ENCODE measurements at places on chromosomes 2 and 18. TPM values are rescaled to one million over a fixed set of nuclear protein-coding genes. Genes with fewer than 3 reads are reported as not detected.

DNA sequence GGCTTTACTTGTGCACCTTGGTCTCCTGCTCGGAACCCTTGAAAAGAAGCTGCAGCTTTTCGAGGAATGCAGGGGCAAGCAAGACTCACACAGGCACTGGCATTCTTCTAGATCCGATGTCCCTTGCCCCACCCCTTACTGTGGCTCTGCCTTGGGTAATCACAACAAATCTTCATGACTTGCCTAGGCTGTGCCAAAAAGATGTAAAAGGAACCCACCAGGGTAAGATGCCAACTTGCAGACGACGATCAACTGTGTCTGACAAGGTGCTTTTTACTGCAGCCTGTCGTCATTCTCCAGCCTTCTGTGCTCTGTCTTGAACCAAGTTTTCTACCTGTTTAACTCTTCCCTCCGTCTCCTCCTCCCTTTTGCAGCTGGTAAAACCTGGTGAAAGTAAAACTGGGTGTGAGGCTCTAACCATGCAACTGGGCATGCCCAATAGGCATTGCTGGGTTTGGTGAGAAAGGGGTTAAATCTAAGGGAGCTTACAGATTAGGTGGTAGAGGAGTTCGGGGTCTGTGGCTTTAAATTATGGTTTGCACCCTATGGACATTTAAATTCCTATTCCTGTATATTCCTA, 909 bp upstream of the NRXN1 start:
- DNase-seq = no peak

- DNase-seq = peak; percentile 10
Measured at GRCh38 chr2:39093218-39093898, 27.5 kb downstream of the SOS1 start.

DNA sequence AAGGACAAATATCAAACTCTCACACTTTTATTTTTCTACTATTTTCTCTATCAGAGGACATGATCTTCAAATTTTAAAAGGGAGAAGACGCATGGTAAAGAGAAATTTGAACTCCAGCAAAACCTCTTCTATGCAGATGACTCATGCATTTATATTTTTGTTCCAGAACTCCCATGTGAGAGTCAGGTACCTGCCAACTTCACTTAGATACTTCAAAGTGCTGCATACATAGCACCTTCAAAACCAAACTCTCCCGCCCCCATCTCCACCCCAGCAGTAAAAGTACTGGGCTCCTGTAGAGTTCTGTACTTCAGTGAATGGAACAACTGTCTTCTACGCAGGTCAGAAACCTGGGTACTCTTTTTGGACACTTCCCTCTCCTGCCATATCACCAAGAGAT, 398.3 kb downstream of the TGIF1 start:
- DNase-seq = no peak

DNA sequence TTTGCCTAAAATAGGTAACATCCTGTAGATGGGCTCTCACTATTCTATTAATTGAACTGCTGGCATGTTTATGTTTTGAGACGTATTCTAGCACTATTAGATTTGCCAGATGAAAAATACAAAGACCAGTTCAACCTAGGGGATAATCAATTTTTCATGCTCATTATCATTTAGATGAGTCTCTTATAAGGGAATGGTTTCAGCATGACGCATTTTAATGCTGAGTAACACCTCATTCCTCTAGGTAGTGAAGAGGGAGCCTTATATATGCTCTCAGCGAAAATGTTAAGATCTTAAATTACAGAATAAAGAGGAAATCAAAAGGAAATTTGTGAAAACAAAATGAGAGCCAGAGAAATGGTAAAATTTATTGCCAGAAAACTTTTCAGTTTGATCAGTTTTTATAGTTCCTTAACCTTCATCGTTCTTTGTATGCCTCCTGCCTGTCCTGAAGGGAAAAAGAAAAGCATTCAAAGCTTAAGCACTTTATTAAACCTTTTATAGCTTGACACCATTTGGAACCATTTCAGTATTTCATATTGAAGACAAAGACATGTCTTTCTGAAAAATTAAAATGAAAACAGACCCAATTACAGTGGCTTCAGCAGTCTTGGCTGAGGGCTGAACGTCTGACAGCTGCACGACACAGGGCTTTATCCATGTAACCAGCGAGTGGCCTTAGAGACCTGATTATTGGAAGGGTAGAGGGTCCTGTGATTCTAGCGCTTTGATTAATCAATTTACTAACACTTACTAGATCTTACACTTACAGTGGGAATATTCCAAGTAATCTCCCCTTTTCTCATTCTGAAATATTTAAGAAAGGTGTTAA, 112.8 kb downstream of the ADCYAP1 start:
- DNase-seq = no peak

DNA sequence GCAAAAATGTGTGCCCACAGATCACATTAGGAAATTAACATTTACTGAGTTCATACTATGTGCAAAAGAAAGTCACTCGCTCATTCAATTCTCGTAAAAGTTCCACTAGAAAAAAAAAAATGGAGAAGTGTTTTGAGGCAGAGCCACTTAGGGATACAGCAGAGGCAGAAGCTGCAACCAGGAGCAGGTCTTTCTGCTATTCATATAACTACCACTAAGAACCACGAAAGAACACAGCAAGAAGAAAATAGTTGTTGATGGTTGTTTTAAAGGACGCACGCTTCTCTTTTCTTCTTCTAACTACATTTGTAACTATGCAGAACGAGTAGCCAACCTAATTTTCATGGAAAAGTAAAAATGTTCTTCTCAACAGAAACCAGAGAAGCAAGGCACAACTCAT, 45.0 kb downstream of the ROCK2 start:
- DNase-seq = no peak

DNA sequence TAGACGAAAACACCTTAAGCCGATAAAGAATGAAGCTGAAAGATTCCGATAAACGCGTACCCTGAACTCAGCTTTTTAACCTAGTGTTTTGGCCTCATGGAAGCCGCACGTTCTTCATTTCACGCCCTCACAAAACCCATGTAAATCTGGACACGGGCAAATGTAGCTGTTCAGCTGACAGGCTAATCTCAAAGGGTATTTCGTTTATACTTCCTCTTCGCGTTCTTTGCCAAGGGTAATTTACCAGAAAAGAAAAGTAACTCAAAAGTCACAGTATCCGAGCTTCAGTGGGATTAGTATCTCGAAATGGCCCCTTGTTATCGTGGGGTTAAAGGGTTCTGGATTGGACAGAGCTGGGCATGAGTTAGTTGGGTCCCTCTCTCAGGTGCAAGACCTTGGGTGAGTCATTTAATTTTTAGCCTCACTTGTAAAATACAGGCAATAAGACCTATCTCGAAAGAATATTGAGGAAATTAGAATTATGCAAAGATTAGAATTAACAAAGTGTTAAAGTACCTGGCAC, 22.0 kb upstream of the STPG4 start:
- DNase-seq = no peak

GRCh38 chr2:40004336-40004735, 225.3 kb upstream of the THUMPD2 start:
- DNase-seq = no peak

- no peak for DNase-seq
Measured at GRCh38 chr2:37263839-37264238, 32.4 kb downstream of the NDUFAF7 start.

DNA sequence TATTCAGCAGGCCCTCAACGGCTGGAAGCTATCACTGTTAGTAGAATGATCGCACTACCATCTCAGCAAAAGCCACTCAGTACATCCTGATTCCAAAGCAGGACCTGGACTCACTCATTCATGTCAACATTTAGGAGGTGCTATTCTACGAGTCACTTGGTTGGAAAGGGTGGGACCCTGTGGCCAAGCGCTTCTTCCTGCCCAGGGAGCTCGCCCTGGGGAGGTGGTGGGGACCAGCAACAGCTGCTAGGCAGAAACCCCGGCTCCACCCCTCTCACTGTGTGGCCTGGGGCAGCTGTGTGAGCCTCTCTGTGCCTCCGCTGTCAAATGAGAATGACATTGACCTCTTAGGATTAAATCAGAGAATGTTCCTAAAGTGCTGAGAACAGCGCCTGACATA, 231.4 kb downstream of the EIPR1 start:
- no peak for DNase-seq

DNA sequence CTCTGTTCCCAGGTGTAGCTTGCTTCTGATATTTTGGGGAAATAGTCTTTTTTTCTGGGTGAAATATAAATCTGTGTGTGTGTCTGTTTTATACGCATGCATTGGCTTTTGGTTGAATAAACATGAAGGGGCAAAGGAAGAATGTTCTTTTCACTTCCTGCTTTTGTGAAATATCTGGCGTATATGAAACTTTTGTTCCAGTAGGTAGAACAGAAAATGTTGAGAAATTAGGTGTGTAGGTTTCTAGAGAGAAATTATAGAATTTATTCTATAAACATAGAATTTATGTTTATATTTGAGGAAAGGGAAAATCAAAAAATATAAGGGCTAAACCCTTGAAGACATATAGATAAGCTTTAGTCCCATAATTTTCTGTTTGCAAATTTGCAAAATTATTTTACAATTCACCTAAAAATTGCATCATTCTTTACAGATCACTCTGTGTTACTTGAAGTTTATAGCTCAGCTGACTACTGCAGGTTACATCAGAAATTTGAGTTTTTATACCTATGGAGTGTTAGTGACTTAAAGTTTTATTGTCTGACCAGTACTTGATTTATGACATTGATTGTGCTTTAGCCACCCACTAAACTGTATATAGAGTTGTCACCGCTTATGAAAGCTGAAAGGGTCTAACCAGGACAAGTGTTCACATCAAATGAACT, 116.1 kb downstream of the FAM117B start:
- DNase-seq = no peak

DNA sequence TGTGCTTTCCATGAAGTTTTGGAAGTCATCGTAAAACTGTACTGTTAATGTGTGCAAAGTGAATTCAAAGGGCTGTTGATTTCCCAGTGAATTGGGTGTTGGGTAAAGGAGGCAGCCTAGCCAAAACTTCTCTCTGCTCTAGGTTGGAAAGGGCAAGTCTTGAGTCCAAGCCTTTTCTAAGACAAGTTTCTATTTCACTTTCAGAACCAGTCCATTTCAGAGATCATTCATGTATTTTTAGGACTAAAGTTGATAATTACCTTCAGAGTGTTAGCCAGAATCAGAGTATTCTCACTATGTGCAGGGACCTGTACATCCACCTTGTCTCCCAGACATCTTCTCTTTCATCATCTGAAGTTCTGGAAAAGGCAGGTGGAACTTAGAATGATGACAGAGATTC, 636.1 kb upstream of the KLHL29 start:
- DNase-seq = no peak

GRCh38 chr2:57979158-57979557, 67.4 kb upstream of the VRK2 start:
- DNase-seq = no peak

GRCh38 chr2:59250307-59250677, 1009.2 kb upstream of the FANCL start:
- DNase-seq = no peak

DNA sequence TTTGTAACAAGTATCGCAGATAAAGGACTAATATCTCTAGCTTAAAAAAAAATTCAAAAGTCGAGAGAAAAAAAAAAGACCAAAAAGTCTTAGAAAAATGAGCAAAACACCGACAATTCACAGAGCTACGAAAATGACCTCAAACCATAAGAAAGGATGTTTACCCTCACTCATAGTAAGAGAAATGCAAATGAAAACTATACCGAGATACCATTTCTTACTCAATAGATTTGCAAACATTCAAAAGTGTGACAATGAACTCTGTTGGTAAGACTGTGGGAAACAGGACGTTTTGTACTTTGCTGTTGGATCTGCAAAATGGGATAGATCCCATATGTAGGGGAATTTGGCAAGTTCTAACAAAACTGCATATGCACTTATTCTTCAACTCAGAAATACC, 39.9 kb upstream of the LDAH start:
- no peak for DNase-seq

- DNase-seq = no peak
Measured at GRCh38 chr2:118732432-118732831, 115.0 kb downstream of the EN1 start.

DNA sequence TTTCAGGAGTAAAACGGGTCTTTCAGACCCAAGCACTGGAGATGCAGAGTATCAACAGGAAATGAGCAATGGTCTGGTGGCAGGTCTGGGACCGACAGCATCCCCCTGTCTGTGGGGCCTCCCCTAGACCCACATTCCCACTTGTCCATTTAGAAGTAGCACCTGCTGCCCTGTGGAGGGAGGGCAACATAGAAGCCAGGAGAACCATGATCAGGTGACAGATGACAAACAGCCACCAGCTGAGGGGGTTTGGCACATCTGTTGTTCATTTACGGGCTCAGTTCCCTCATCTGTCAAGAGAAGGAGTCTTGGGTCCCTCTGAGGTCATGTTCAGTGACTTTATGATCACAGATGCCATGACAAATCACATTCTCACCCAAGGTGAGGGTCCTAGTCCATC, 77.9 kb upstream of the SLC66A3 start:
- no peak for DNase-seq

DNA sequence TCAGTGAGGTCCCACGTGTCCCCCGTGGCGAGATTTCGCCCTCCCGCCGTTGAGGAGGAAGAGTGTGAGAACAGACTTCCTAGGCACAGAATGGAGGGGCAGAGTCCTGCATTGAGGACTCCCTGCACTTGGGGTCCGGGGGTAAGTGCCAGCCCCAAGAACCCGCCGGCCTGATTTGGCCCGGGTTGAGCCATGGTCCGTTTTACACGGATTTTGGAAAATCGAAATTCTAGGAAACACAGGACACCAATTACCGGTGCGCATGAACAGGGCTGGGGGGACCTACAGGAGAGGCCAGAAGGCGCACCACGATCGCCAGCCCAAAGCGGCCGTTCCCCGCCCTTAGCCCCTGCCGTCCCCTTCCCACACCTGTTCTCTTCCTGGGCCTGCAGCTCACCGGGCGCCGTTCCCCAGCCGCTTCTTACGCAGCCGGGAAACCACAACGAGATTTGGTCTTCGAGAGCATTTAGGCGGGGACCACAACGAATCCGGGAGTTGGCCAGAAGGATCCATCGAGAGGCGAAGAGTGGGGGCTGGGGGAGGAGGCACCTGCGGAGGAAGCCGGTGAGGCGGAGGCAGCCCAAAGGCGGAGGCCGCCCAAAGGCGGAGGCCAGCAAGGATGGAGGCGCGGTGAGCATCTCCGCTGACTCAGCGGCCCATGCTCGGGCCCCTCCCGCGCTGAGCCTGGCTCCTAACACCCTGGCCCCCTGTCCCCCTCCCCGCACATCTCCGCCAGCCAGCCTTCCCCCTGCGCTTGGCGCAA, 464 bp upstream of the TLX2 start:
- no peak for DNase-seq

- no peak for DNase-seq
Measured at GRCh38 chr2:216274194-216274840, 98.0 kb downstream of the MARCHF4 start.

DNA sequence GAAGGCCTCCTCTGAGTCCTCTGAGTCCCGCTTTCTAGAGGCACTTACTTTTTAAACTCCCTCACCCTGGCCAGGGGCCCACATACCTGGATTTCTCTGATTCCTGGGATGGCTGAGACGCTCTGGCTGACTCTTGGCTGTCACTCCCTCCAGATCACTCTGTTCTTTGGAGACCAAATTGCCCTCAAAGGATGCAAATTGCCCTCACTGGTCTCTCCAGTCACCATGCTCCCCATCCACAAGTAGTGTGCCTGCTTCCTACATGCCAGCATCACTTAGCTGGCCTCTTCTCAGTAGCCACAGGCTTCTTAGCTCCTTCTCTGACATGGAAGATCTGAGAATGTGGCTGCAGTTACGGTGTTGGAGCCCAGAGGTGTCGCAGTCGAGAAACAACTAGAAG, 41.3 kb upstream of the CCDC68 start:
- DNase-seq = no peak

The TFCP2L1 gene
- not detected for polyA plus RNA-seq

The MATN3 gene
- polyA plus RNA-seq = not detected

The TPO gene
- polyA plus RNA-seq = not detected

The CMPK2 gene
- 5.2 TPM for polyA plus RNA-seq

The KCNG2 gene
- not detected for polyA plus RNA-seq

The POTEI gene
- polyA plus RNA-seq = not detected

The NT5C1B gene
- 0.21 TPM for polyA plus RNA-seq

Measured in immature natural killer cell (primary cell).